ENCODE measurements at places on chromosomes 7 and 10. TPM values are rescaled to one million over a fixed set of nuclear protein-coding genes. Genes with fewer than 3 reads are reported as not detected.

DNA sequence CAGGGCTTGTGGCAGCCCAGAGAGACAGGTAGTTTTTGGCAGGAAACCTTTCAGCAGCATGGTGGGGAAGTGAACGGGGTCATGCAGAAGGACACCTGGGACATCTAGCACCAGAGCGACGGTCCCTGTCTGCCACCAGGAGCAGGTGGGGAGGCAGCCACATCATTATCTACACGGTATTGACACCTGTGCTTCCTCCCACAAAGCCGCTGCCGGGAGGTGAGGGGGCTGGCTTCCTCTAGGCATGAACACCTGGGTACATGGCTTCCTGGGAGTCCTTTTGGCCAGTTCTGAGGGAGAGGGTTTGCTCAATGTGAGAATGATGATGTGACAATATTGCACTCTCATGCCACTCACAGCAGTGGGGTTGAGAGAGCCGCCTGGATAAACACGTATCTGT, 275.2 kb downstream of the ACTR3B start:
- DNase-seq = no peak

GRCh38 chr10:118865998-118866693, 111.4 kb upstream of the CACUL1 start:
- DNase-seq = no peak

The BAIAP2L1 gene
- 5.1 TPM for total RNA-seq

The CYP2C18 gene
- total RNA-seq = not detected

GRCh38 chr7:67773081-67773480, 776.4 kb downstream of the TYW1 start:
- no peak for DNase-seq

The FGFBP3 gene
- 1.5 TPM for total RNA-seq

DNA sequence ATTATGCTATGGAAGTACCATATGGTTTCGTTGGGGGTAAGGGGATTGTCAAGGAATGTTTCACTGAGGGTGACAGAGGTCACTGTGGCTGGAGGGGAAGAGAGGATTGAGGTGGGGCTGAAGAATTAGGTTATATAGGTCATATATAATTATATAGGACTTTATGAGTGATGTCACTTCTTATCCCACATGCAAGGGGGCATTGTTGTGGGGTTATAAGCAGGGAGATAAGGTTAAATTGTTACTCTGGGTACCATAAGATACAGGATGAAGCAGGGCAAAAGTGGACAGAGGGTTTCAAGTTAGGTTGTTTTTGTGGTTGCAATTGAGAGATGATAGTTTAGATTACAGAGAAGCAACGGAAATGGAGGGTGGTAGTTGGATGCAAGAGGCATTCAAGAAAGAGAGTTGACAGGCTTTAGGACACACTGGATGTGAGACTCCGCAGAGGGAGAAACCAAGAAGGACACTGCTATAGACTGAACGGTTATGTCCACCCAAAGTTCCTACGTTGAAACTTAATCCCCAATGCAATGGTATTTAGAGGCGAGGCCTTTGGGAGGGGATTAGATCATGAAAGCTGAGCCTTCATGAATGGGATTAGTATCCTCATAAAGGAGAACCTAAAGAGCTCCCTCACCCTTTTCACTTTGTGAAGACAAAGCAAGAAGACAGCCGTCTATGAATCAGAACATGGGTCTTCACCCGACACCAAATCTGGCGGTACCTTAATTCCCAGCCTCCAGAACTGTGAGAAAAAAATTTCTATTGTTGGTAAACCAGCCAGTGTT, 7.0 kb upstream of the PRR15 start:
- no peak for DNase-seq

GRCh38 chr10:110784198-110784597, 87.5 kb upstream of the PDCD4 start:
- no peak for DNase-seq

- DNase-seq = no peak
Observed at GRCh38 chr7:54672519-54672918, 86.5 kb downstream of the SEC61G start.

GRCh38 chr10:5890452-5890915, 441 bp downstream of the FBH1 start:
- DNase-seq = no peak

DNA sequence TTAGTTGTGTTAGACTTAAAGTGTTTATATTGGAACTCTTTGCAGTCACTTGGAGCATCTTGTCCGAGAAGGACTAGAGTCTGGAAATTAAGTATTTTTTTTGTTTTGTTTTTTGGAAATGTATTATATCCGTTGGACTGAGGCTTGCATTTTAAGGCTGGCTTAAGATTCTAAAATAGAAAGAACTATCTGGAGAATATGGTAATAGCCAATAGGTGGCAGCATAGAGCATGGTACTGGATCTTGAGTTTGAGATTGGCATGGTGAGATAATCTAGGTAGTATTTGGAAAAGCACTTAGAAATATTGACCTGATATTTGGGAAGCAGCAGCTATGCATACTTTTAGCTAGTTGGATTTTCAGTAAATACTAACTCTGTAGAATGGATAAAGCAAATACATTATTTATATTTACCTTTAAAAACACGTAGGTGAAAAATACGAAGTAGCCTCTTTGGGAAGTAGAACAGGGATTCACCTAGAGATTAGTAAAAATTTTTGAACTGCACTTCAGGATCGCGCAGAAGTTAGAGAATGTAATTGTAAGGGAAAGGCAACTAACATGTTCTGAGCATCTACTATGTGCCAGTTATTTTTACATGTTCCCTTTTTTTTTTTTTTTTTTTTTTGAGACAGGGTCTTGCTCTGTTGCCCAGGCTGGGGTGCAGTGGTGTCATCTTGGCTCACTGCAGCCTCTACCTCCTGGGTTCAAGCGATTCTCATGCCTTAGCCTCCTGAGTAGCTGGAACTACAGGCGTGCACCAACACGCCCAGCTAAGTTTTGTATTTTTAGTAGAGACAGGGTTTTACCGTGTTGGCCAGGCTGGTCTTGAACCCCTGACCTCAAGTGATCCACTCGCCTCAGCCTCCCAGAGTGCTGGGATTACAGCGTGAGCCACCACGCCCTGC, 78.6 kb downstream of the LCOR start:
- peak; percentile 31 for DNase-seq

DNA sequence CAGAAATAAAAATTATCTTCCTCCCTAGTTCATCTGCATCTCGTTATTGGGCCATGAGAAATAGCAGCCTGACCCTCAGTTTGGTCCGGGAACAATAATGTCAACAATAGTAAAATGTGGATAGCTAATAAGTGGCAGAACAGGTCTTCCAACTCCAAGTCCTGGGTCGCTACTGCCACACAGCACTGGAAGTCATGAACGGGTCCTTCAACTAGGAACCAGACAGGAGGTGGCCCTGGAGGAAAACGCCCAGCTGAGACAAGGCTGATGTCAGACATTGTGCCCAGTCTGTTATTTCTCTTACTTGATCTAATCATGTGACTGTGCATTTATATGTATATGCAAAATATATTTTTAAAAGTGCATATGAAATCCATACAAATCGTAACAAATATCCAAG, 51.8 kb downstream of the PYROXD2 start:
- no peak for DNase-seq

GRCh38 chr10:130362308-130362761, 226.1 kb downstream of the GLRX3 start:
- no peak for DNase-seq

DNA sequence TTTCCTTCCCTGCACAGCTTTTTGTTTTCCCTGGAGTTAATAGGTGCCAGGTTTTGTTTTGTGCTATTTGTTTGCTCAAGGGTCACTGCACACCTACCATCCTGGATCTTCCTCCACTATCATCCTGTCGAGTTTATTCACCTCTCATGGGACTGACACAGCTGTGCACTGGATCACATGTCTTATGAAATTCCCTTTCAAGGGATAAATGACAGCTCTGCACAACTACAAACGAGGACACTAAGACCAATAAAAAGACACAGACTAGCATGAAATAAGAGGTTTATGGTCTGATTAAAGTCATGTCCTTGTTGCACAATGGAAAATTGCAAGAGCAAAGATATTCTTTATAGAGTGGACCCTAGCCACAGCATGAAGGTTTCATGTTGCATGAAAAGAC, 76.7 kb upstream of the SFMBT2 start:
- no peak for DNase-seq

DNA sequence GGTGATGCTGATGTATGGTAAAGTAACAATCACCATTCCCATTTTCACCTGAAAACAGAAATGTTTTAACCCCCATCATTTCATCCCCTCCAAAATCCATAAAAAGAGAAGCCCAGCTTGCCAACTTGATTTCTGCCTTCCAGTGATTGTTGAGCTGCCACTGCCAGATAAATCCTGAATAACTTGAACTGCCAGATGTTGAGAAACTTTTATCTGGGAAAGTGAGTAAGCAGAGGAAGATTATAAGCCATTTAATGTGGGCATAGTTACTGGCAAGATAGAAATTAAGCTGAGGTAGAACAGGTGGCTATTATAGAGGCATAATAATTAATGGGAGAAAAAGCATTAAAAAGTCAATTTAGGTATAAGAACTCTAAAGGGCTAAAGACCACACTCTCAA, 534.1 kb downstream of the ANKRD7 start:
- no peak for DNase-seq

The HBP1 gene
- total RNA-seq = 73.9 TPM

GRCh38 chr7:36875794-36876193, 151.5 kb upstream of the AOAH start:
- no peak for DNase-seq

DNA sequence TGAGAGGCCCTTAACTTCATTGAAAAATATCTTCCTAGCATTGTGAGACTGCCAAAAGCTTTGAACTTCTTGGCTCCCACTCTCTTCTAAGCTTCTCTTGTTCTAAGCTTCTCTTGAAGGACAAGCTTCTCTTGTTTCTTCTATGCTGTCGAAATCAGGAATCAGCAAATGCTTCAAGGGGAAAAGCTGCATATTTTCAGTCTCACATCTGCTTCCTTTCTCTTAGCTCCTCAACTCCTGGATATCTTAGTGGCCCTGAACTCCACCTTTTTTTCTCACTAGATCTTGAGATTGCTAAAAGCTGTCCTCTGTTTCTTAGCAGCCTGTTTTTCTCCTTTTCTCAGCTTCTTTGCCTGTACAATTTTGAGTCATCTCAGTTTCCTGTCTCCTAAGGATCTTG, 73.0 kb downstream of the NEUROD6 start:
- DNase-seq = no peak

DNA sequence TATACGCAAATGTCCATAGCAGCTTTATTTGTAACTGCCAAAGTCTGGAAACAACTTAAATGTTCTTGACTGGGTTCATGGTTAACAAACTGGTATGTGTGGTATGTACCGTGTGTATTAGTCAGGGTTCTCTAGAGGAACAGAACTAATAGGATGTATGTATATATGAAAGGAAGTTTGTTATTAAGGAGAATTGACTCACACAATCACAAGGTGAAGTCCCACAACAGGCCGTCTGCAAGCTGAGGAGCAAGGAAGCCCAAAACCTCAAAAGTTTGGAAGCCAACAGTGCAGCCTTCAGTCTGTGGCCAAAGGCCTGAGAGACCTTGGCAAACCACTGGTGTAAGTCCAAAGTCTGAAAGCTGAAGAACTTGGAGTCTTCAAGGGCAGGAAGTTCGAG, 66.8 kb downstream of the TMEM168 start:
- DNase-seq = no peak

The ZNF487 gene
- total RNA-seq = 4.1 TPM

The BTBD16 gene
- total RNA-seq = not detected

DNA sequence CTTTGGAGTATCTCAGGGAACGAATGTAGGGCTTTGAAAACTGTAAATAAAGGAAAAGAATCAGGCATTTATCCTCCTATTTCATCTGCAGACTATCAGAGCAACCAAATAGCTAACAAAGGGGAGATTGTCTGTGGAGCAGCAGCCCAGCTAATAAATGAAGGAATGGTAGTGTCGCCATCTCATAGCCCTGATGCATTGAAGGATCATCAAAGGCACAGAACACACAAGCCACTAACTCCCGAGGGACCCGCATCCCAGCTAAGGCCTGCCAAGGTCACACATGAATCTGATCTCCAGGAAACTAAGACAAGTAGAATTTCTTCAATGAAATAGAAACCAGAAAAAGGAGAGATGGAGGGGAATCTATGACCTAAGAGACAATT, 38.2 kb downstream of the CALML5 start:
- DNase-seq = no peak

- no peak for DNase-seq
Observed at GRCh38 chr10:72013202-72013945, 49.2 kb downstream of the CHST3 start.

DNA sequence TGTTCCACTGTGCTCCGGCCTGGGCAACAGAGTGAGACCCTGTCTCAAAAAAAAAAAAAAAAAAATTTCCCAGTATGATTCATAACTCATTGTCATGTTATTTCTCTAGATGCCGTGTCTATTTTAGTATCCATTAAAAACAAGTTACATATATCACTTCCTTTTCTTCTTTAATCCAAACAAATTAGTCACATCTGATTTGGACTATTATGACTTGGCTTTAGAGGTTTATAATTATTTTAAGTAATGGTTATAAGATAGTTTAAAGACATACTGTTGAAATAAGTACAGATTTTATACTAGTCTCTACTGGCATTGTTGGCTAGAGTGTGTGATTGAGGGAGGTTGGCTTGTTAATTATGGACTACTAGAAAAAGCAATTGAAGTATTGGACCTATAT, 53.3 kb downstream of the ZMYND11 start:
- DNase-seq = no peak

All from activated naive CD4-positive, alpha-beta T cell treated with anti-CD3 and anti-CD28 coated beads, Interleukin-2, amount 50 U/mL, for 72 hours (primary cell).